ENCODE measurements at places on chromosomes 2 and 18.

DNA sequence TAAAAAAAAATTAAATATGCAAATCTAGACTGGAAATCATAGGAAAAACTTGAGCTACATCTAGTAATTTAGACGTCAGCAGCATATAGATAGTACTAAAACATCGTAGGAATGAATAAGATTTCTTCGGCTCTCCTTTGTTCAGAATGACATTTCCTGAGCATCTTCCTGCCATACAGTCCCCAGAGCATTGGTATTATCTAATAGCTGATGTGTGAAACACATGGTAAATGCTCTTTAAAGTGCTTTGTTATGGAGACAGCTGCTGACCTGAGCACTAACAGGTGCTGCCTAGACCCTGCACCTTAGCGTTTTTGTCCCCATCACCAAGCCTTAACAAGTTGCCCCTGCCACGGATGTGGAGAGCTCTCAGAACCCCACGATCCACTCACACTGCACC lies 692.3 kb upstream of the PIK3C3 start:
- no peak for DNase-seq

DNA sequence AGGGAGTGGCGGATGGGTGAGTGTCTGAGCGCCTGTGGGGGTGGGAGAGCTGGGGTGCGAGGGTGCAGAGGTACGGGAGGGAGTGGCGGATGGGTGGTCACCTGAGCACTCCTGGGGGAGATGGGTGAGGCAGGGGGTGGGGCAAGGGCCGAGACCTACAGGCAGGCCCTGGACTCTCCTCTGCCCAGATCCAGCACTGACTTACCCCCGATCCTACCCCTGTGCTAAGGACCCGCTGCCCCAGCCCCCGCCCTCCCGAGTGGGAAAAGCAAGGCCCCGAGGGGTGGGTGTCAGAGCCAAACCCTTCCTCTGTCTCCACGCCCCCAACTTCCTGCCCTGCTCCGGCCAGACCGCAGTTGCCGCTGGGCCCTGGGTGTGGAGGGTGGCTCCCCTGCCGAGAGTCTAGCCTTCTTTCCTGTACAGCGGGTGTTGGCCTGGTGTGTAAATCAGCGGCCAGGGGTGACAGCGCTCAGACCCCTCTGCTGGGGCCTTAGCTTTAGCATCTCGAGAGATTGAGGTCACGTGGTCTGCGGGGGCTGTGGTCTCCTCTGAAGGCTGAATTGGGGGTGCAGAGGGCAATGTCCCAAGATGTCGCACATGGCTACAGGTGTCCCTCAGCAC lies 12.5 kb downstream of the BOK start:
- no peak for DNase-seq

DNA sequence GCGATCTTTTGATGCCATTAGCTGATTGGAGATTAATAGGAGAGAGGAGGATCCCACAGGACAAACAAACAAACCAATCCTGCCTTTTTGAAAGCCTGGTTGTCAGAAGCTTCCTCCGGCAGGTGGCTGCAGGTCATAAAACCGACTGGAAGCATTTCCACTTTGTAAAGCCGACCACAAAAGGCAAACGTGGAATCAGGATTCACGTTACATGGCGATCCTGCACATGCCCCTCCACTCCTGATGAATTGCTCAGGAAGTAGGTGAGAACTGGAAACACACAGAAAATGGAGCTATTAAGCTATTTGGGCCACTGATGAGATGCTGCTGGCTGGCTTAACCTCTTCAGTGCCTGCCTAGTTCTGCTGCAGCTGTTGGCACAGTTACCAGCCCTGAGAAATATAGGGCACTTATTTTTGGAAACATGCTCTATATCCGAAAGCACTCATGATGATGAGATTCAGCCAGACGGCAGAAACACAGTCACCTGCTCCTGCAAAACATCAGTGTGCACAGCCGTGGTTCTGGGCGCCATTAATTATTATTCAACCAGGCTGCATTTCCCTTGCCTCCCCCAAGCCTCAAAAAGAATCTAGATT lies 110.3 kb upstream of the ST6GAL2 start:
- no peak for DNase-seq

DNA sequence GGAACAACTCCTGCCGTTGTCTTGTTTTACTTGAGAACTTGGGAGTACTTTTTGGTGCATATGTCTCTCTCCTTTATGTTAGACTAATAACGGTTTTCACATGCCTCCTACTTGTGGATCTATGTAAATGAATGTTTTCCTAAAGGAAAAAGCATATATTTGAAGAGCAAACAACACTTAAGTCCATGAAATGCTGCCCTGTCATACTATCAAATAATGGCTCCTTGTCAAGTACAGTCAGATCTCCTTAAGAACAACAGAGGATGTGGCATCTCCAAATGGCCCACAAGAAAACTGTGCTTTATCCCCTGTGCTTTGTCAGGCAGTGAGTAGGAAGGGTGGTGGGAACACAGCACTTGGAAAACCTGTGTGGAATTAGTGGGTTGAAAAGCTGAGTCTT lies 198.2 kb downstream of the PTGR3 start:
- no peak for DNase-seq

DNA sequence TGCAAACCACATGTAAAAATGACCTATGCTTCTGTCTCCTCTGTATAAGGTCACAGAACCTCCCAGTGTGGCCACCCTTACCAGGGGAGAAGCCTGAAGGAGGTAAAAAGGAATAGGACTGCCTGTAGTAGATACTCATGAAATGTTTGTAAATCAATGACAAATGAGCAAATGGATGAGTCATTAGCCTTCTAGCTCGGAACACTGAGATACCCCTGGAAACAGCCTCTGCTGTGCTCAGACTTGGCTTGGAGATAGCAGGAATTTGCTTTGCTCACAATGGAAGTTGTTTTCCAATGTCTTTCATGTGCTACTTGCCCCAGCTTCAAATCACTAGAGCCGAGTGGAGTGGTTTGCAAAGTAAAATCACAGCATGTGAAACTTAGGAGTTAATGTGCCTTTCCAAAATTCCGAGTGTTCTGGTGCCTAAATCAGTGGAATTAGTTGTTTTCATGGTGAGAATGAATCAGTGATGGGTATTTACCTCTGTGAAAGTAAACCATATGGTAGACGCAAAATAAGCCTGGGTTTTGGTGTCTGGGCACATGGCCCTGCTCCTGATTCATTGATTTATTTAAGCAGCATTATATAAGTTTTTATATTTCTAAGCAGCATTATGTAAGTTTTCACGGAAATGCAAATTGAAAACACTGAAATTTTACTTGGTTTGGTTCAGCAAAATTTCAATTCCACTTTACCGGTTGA lies 154.0 kb upstream of the MAP3K20 start:
- no peak for DNase-seq

GRCh38 chr2:172297950-172298349 lies 129.4 kb upstream of the ITGA6 start:
- DNase-seq, result no peak

DNA sequence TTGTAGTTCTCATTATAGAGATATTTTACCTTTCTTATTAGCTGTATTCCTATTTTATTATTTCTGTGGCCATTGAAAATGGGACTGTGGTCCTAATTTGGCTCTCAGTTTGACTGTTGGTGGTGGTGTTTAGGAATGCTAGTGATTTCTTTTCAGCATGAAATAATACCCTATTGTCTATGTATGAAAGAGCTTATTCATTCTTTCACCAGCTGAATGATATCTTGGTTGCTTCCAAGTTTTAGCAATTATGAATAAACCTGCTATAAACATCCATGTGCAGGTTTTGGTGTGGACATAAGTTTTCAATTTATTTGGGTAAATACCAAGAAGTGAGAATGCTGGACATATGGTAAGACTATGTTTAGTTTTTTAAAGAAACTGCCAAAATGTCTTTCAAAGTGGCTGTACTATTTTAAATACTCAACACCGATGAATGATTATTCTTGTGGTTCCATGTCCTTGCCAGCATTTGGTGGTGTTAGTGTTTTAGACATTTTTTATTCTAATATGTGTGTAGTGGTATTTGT lies 501.6 kb upstream of the GYPC start:
- DNase-seq, result no peak

- no peak for DNase-seq
Measured at GRCh38 chr2:74551942-74552913, 1.5 kb downstream of the LOXL3 start.

DNA sequence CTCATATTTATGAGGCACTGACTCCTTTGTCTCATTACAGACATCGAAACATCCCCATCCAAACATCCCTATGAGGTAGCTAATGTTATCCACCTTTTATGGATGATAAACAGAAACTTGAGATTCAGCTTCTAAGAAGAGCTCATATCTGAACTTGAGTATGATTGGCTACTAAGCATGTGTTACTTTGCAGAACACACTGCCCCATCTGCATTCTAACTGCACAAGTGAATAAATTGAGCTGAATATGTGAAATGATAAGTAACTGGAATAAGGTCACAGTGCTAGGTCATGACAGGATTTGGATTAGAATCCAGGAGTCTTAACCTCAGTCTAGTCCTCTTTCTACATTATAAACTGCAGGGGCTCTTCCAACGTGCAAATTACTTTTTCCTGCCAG lies 172.7 kb downstream of the SETBP1 start:
- DNase-seq, result no peak

GRCh38 chr18:995629-996028 lies 91.0 kb downstream of the ADCYAP1 start:
- DNase-seq, result no peak

- DNase-seq, result no peak
Measured at GRCh38 chr2:8604262-8604661, 77.6 kb upstream of the ID2 start.

GRCh38 chr2:193272011-193272410 lies 1077.3 kb upstream of the TMEFF2 start:
- no peak for DNase-seq

- DNase-seq, result no peak
Measured at GRCh38 chr2:230224458-230224857, 1.1 kb upstream of the SP140 start.

DNA sequence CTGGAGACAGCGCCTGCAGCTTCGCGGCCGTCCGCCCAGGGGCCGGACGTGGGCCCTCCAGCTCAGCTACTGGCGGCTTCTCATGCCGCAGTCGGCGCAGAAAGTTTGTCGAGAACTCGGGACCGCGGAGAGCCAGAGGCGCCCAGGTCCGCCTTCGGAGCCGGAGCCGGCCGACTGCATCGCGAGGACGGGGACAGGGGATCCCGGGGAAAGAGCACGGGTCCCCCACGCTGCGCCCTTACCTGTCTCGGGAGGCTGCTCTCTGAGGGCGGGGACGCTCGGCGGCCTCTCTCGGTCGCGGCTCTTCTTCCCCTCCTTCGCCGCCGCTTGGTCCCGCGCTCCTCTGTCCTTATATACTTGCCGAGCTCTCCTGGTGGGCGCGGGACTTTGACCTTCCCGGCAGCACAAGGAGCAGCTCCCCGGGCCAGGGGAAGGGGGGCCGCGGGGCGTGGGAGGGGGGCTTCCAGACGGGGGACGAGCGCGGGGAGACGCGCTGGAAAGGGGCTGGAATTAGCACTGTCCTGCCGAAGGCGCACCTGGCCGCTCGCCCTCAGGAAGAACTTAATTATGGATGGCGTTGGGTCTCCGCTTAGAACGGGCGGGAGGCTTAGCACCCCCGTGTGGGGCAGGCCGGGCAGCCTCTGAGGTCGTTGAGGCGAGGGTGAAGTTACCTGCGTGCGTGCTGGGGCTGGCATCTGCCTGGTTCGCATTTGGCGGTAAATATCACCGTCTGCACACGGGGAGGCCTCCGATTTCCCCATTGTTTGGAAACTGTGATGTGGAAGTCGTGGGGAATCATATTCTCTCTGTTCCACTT lies at the start of gene POMC:
Gene POMC (minus strand): TSS at position 325 of the 817 bp plus-strand sequence. CDS start 3,808 bp downstream, outside the sequence.
- DNase-seq, result no peak

- DNase-seq, result no peak
Measured at GRCh38 chr18:7417727-7418126, 149.4 kb upstream of the PTPRM start.

DNA sequence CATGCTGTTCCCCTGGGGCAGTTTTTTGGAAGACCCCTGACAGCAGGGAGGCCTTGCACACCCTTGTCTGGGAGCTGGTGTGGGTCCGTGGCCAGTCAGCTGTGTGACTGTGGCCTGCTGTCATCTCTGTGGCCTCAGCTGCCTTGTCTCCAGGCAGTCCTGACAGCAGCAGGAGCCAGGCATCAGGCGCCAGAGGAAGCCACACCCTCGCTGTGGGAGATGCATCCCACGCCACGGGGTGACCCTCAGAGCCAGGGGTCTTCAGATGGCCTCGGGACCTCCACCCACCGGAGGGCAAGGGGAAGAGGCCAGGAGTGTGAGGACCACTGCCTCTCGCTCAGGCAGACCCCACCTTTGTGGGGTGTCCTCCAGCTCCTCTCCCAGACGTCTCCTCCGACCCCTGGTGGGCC lies 5.0 kb downstream of the BOK start:
- no peak for DNase-seq

GRCh38 chr2:170031288-170031687 lies 146.7 kb upstream of the MYO3B start:
- no peak for DNase-seq

- no peak for DNase-seq
Measured at GRCh38 chr2:202141329-202141947, 68.4 kb downstream of the KIAA2012 start.

DNA sequence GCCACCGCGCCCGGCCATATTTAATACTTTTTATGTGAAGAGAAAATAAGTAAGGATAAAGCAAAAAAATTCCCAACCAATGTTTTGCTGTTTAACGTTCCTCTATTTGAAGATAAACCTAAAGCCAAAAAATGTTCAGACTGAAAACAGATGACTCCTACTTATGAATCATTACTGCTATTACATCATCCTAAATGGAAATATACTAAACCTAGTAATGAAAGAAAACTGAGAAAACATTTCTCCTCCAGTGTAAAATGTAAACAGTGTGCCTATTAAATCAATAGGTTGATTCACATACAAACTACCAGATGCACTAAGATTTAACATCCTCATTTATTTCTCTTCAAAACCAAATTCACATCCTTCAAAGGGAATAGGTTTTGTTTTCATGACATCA lies 43.5 kb downstream of the CWC22 start:
- no peak for DNase-seq

- no peak for DNase-seq
Measured at GRCh38 chr18:56200381-56200911, 437.9 kb downstream of the TXNL1 start.

DNA sequence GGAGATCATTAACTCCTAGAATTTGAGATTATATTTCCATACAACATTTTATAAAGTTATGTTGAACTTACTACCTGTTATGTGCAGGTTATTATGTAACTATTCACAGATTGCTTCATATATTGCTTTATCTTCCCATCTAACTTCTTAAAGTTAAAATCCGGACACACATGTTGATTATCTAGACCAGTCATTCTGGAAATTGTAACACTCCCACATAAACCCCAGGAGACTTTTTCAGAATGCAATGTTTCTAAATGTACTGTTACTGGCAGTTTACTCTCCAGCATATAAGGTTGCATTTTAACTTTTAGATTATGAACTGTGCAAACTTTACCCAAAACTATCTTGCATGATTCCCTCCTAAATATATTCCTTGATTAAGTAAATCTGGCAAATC lies 70.5 kb upstream of the FAM117B start:
- DNase-seq, result no peak
